ENCODE measurements at places on chromosomes 16 and 17. TPM values are rescaled to one million over a fixed set of nuclear protein-coding genes. Genes with fewer than 3 reads are reported as not detected.

PLEKHG4 gene
- 34.4 TPM for total RNA-seq

ACADVL gene
- total RNA-seq, result 286 TPM

AGRP gene
- total RNA-seq, result not detected

LCMT1 gene
- 36.7 TPM for total RNA-seq

SLFN14 gene
- total RNA-seq, result not detected

WFDC1 gene
- total RNA-seq, result 0.17 TPM

SEC14L1 gene
- 23.6 TPM for total RNA-seq

KRT31 gene
- not detected for total RNA-seq

TTC19 gene
- total RNA-seq, result 23.6 TPM

CETP gene
- total RNA-seq, result not detected

CSH2 gene
- total RNA-seq, result not detected

Measured in bronchial smooth muscle cell (primary cell).